Forelimb muscle (tissue), 1 donor: ENCODE measurements at places on chromosomes 13 and 19.

DNA sequence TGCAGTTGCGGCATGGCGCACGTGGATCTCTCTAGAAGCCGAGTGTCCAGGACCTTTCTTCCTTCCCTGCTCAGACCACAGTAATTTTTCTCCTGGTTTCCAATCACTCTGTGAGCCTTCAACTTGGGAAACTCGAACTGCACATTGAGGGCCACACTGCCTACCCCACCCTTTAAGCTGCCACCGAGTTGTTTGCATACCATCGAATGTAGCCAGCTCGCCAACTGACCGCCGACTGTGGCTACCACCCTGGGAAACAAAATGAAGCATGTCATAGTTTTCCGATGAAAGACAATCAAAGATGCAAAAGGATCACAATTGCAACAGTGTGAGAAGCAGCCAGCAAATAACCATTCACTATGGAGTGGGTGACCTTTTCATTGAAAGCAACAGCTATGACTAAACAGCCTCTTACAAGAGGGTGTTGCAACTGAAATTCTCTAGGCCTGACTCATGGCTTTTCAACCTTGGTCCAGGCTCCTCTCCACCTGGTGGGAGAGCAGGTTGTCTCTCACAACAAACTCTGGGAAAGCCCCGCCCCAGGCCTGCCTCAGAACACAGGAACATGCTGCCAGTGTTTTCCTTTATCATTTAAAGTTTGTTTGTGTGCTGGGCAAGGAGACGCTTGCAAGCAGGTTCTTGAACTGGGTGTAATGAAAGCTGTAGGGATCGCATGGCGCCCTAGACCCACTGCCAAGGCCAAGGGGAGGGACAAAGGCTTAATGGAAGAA, 141.7 kb upstream of the SERP2 start:
- DNase-seq: no peak

GRCh38 chr19:18379803-18380747, 5.9 kb upstream of the GDF15 start:
- peak; percentile 68 for DNase-seq

GRCh38 chr13:44300895-44301638, 72.6 kb upstream of the SERP2 start:
- no peak for DNase-seq

GRCh38 chr13:50357586-50358118, 342.4 kb downstream of the KCNRG start:
- peak; percentile 56 for DNase-seq

DNA sequence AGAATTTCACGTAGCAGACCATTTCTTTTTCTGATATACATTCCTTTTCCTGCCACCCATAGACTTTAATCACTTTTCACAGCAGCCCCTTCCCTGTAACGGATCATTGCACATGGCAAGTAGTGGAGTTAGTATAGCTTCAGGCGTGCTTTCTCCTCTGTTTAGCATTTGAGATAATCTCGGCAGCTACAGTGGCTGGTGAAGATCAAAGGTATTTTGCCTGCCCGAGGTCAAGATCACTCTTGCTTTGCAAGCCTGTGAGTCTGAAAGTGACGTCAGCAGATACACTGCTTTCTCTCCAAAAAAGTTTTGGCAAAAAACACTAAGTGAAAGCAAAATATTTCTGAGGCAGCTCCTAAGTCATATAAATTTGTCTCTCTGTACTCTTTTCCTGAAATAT, 260.0 kb downstream of the NDFIP2 start:
- DNase-seq: no peak

- DNase-seq: no peak
Measured at GRCh38 chr19:8615813-8616596, 5.5 kb upstream of the ADAMTS10 start.

- DNase-seq: no peak
Measured at GRCh38 chr19:23507446-23507845, 112.2 kb upstream of the ZNF91 start.

DNA sequence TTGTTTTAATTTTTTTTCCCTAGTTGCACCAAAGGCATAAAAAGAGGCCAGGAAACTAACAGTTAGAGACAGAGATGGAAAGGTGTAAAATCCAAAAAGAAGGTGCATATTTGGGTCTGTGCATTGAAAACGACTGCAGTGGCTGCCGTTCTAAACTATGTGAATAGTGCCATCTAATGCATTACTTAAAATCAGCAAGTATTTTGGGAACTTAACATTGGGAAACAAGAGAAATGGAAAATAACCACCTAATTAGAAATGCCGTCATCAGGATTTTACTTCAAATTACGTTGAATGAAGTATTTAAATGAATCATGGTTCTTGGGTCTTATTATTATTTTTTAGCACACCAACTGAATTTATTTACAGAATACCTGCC, 189.5 kb upstream of the MIR17HG start:
- no peak for DNase-seq

DNA sequence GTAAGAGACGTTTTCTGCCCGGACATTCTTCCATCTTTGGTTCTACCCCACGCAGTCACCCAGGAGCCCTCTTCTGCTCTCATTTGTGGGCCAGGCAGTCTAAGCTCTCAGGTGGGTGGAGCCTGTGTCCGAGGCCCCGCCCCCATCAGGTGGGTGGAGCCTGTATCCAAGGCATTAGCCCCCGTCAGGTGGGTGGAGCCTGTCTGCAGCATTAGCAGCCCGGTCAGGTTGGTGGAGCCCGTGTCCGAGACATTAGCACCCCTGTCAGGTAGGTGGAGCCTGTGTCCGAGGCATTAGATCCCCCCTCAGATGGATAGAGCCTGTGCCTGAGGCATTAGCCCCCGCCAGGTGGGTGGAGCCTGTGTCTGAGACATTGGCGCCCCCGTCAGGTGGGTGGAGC, 45.5 kb upstream of the C13orf46 start:
- DNase-seq: no peak

DNA sequence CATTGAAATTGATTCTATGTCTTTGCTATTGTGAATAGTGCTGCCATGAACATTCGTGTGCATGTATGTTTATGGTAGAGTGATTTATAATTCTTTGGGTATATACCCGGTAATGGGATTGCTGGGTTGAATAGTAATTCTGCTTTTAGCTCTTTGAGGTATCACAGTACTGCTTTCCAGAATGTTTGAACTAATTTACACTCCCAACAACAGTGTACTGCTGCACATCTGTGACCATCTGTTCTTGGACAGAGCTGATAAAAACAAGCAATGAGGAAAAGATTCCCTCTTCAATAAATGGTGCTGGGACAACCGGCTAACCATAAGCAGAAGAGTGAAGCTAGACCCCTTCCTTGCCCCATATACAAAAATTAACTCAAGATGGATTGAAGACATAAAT, 231.0 kb downstream of the MYO16 start:
- no peak for DNase-seq

DNA sequence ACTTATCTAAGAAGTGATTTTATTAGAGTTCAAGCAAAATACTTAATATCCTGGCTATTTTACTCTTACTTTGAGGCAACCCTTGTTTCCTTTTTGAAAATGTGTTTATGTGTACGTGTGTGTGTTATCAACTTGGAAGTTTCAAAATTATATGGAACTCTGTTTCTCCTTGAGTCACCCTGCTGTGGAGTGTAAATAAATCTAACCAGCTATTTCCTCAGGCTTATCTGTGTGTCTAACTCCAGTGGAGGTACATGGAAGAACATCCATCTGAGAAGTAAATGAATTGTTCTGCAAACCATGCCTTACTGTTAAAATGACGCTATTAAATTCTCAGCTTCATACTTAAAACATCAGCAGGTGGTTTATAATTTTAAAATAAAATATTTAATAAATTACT, 583.4 kb upstream of the SLITRK5 start:
- no peak for DNase-seq

DNA sequence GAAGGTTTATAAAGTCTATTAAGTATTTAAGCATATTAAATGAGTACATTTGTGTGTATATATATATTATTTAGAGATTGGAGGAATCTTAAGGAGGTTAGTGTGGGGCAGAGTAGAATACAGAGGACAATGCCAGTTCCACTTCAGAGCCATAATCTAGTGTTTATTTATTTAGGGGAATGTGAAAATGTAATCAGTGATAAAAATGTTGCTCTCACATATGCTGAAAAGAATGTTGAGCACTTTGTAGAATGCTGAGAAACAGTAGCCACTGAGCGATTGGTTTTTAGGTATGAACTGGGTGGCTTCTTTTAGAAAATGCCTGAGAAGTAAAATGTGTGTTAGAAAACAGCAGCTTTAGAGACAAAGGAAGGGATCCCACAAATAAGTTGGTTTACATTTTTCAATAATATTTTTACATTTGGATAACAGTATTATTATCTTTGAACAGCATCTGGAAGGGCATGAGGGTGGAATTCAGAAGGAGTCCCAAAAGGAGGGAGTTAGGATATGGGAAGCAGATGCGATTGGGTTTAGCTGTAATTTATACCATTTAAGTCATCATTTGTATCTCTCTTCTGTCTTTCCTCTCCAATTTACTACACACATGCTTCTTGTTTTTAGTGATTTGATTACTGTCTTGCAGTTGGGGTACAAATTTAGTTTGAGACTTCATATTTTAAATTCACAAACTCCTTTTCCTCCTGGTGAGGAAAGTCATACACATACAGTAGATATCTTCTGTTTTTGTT, 68.6 kb downstream of the NDFIP2 start:
- no peak for DNase-seq

DNA sequence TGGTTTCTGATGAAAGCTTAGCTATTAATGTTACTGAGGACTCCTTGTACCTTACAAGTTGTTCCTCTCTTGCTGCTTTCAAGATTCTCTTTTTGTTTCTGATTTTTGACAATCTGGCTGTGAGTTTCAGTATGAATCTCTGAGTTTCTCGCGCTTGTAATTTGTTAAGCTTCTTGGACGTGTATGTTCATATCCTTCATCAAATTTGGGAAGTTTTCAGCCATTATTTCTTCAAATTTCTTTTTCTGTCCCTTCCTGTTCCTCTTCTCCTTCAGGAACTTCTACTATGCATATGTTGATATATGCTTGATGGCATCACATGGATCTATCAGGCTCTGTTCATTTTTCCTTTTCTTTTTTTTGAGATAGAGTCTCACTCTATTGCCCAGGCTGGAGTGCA, 5.6 kb upstream of the URI1 start:
- no peak for DNase-seq

DNA sequence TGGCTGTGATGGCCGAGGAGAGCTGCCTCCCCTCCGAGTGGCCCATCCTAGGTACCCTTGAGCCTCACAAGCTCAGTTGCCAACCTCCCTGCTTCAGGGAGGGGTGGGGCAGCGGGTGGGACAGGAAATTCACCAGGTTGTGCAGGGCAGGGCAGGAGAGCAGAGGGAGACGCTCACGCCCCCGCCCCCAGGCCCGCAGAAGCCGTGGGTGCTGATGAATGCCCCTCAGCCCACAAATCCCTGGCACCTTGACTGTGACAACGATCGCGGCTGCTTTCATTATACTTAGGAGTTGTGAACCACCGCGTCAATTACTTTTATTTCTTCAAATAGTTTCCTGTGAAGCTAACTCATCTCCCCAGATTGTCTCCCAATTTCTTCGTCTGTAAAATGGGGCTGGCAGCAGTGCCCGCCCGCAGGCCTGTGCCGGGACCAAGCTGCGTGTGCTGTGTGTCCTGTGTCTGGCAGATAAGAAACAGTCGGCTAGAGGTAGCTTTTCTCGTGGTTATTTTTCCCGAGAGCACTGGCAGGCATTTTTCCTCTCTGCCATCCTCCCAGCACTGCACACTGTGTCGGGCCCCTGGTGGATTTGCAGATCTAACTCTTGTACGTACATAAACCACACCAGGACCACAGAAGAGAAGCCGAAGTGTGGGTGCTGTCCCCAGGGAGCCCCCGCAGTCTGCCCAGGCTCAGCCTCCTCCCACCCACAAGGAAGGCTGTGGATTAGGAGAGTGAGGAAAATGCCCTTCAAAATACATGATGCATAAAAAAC, 7.9 kb upstream of the RASA3 start:
- DNase-seq: no peak

GRCh38 chr19:55452749-55453346, 8.6 kb downstream of the ISOC2 start:
- no peak for DNase-seq

DNA sequence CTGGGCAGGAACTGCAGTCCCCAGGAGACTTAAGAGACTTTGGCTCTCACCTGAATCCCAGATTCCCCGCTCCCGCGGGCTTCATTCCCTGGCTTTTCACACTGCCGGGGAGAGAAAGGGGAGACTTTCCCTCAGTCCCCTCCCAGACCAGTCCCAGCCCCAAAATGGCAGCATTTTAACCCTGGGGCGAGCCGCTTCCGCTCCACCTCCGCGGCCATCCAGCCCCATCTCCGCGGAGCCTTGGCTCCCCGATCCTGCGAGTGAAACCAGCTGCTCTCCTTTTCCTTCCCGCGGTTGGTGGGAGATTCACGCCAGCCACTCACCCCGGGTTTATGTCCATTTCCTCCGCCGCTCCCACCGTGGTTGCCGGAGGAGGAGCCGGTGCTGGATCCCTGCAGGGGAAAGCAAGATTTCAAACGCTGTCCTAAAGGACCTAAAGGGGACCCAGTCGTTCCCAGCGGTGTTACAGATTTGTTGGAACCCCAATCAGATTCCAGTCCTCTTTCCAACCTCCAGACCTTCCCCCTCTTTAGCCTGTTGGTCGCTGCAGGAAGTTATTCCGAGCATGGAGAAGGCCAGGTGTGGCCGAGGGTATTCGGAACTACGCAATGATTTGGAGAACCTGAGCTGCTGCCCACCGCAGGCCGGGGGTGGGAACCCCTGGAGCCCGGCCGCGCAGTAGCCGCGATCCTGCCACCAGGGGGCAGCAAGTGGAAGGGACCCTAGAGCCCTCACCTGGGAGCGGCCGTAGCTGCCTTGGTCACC, 3.4 kb downstream of the DMKN start:
- DNase-seq: no peak

DNA sequence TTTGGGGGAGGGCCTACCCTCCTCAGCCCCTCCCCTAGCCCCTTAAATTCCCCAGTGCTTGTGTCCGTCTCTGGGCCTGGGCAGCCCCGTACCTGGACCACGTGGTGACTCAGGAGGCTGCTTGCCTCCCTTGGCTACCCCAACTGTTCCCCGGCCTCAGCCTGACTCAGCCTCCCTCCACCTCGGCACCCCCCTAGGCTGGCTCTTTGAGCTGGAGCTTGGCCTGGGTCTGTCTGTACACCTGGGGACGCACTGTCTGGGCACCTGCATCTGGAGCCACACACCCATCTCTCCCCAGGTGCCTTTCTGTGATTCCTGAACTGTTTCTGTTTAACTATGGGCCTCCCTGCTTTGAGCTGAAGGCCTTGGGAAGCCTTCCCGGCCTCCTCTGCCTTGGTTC, 1.8 kb upstream of the KLK14 start:
- DNase-seq: no peak

DNA sequence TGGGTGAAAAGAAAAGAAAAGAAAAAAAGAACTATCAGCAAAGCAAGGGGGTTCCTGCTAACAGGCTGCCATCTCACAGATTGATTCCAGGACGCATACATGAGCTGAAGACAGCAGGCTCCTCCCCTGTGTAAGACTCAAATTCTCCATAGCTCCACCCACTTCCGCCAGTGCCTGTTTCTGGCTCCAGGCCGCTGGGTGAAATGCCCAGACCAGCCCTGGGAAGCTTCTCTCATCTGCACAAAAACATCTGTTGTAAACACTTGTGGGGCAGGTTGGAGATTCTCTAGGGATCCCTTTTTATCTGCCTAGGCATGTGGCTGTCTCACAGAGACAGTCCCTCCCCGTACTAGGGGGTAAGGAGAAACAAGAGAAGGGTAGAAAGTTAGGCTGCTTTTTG, 1054.4 kb upstream of the SPRY2 start:
- no peak for DNase-seq

- DNase-seq: no peak
Measured at GRCh38 chr13:67043901-67044300, 186.2 kb downstream of the PCDH9 start.

- no peak for DNase-seq
Measured at GRCh38 chr13:98401934-98402333, 175.0 kb downstream of the STK24 start.

- DNase-seq: no peak
Measured at GRCh38 chr19:45514376-45515051, 7.2 kb downstream of the VASP start.
